ENCODE measurements at places on chromosomes 2 and 18.

DNA sequence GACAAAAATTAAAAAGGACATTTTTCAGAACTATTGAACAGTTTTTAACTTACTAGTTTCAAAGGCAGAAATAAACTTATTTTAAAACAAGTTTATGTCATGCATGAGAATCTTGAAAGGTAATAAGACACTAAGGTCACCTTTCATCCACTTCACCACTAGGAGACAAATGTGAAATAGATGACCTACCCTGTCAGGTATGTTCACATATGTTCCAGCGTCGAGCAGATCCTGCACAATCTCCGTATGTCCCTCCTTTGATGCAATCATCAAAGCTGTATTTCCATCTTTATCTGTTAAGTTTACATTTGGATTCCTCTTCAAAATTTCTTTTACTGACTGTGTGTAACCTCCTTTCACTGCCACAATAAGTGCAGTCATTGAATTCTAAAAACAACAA, 34.7 kb downstream of the KIDINS220 start:
- no peak for DNase-seq

DNA sequence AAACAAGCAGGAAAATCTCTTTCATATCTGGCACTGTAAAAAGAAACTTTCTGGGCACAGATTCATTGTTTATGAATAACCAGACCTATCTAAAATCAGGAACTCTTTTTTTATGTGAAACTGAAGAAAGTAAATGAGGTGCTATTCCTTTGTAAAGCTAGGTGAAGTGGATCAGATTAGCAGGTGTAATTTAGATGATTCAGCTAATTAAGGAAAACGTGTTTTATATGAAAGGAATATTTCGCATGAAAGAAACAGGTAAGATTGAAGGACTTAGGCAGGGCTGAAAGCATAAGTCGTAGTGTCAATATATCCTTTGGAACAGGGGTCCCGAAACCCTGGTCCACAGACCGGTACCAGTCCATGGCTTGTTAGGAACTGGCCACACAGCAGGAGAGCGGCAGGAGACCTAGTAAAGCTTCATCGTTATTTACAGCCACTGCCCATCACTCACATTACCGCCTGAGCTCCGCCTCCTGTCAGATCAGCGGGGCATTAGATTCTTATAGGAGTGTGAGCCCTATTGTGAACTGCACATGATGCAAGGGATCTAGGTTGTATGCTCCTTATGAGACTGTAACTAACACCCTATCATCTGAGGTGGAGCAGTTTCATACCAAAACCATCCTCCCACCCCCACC, 20.3 kb upstream of the XIRP2 start:
- no peak for DNase-seq

DNA sequence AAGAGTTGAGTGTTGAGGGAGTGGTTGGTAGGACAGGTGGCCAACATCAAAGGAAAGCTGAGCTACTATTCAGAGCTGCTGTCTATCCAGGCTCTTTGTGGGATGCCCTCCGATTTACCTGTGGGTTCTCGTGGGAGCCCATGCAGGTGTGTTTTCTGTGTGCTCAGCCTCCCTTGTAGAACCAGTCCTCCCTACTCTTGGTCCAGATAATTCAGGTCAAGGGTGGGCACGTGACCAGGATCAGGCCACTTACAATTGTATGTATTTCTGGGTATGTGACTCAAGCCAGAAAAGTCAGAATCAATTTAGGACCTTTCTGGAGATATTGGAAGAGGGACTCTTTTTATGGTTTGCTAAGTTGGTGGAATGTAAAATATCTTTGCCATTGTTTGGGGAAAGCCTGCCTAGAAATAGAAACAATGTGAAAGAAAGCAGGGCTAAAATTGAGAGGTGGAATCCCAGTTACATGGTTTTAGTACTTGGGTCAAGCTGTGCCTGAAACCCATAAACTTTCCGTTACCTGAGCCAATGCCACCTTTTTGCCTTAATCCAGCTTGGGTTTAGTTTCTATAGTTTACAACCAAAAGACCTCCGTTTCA, 93.2 kb downstream of the PDCL3 start:
- no peak for DNase-seq

DNA sequence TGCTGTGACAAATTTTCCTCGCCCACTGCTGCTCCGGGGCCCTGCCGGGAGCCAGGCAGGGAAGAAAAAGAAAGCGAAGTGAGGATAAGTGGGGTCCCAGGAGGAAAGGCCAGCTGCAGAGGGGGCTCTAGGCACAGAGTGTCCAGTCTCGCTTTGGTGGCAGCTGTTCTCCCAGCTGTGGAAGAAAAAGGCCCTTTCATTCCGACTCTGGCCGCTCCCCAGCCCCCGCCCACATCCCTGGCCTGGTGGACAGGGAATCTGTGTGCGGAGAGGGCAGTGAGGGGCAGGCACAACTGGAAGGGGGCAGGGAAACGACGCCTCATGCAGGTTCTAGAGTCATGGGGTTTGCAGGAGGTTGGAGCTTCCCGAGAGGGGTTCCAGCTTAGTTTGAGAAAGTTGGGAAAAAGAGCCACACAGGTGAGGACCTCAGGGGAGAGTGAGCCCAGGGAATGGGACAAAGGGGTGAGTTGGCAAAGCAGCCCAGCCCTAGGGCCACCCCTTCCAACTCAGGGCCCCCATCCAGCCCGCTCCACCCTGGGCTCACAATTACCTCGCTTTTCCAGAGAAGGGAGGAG, 1.8 kb downstream of the RTKN start:
- DNase-seq: no peak

- DNase-seq: no peak
Measured at GRCh38 chr2:234169674-234170073, 119.2 kb downstream of the SPP2 start.

- DNase-seq: no peak
Measured at GRCh38 chr18:39842366-39842914, 2112.6 kb upstream of the PIK3C3 start.

GRCh38 chr2:70551167-70551566, 2.5 kb downstream of the TGFA start:
- no peak for DNase-seq

DNA sequence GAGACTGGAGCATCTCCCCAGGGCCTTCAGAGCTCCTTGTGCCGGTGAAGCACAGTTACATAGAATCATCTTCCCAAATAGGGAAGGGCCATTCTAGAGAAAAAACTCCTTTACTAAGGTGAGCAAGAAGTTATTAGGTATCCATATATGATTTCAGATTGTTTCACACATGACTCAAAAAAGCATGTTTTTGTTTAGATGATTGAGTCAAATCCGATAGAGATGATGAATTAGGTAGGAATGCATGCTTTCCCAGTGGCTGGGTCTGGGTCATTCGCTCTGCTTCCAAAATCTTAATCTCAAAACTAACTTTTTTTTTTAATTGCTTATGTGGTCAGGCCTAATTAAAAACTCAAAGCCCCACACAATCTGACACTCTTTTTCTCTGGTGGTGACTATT, 3.8 kb downstream of the NT5C1B start:
- DNase-seq: no peak

- no peak for DNase-seq
Measured at GRCh38 chr18:35441857-35442595, 55.7 kb downstream of the INO80C start.

- DNase-seq: no peak
Measured at GRCh38 chr2:210496512-210496911, 20.0 kb upstream of the LANCL1 start.

DNA sequence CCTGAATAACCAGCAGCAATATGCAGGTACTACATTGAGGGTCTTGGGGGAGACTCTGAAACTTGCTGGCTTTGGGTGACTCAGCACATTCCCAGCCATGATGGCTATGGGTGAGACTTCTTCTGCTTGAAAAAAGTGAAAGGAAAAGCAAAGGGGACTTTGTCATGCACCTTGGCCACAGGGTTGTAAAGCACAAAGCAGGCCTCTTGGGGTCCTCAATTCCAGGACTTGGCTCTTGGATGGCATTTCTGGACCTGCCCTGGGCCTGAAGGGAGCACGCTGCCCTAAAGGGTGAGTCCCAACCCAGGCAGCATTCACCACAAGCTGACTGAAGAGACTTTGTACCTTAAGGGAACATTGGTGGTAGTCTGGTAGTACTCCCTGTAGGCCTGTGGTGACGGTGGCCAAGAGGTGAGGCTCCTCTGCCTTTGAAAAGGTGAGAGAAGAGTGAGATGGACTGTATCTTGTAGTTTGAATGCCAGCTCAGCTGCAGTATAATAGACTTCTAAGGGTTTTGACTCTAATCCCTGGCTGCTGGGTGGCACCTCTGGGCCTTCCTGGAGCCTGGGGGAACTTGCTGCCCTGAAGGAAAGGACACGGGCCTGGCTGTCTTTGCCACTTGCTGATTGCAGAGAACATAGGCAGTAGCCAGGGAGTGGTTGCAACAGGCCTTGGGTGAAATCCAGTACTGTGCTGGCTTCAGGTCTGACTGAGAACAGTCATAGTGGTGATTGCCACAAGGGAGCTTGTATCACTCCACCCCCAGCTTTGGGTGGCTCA, 36.5 kb upstream of the CYTIP start:
- DNase-seq: no peak

DNA sequence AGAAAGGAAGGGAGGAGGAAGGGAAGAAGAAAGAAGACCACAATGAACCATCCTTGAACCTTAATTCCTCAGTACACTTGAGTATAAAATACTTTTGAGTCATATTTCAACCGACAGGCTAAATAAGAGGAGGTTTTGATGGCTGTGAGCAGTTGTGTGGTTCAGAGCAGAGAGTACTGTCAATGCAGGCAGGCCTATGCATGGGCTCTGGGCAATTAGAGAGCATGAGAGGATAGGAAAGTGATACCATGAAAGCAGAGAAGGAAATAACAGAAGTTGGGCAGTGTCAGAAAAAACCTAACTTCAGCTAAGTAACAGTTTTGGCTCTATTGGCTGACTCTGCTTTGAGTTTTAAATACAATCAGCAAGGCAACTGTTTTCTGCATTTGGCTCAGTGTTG, 123.6 kb upstream of the STK17B start:
- no peak for DNase-seq

- no peak for DNase-seq
Measured at GRCh38 chr2:109343460-109343859, 214.5 kb downstream of the SH3RF3 start.

- DNase-seq: no peak
Measured at GRCh38 chr18:23077493-23078256, 57.6 kb upstream of the CABLES1 start.

GRCh38 chr2:73994178-73994831, 9.6 kb downstream of the TET3 start:
- no peak for DNase-seq

DNA sequence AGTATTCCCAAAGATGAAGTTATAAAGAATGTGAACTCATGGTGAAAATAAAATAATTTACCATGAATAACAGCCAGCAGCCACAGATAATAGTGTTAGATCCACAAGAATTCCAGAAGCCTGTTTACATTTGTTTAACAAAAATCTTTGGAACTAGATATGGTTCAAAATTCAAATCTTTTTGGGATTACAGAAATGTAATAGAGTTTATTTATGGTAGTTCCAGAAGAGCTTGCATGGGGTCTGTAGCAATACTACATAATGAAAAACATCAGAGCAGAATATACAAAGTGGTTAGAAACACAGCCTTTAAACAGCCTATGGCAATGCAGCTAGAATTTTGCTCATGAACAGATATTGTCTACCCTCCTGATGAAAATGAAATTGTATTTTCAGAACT, 179.1 kb downstream of the RDH14 start:
- no peak for DNase-seq

DNA sequence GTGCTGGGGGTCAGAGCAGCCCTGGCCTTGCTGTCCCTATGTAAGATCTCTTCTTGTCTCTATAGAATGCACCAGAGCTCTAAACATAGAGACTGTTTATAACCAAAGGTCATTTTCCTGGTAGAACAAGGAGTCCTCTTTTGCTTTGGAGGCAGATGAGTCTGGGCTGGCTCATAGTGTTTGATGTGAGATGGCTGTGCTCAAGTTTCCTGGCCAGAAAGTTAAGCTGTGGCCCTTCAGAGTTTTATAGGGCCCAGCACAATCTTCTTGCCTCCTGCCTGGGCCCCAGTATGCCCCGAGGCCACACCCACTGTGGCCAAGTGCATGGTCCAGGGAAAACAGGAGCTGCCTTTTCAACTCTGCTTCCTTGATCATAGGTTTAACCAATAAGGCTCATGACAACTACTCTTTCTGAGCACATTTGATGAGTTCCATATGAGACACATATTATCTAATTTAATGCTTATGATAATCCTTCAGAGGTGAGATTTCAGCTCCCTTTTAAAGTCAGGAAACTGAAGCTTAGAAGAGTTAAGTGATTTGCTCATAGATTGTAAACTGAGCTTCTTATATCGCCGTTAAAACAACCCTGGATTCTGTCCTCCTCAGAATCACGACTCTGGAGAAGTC, 66.3 kb downstream of the MYCN start:
- no peak for DNase-seq

GRCh38 chr2:126494593-126494992, 161.4 kb upstream of the GYPC start:
- no peak for DNase-seq

GRCh38 chr2:124805060-124805459, 780.0 kb downstream of the CNTNAP5 start:
- no peak for DNase-seq

DNA sequence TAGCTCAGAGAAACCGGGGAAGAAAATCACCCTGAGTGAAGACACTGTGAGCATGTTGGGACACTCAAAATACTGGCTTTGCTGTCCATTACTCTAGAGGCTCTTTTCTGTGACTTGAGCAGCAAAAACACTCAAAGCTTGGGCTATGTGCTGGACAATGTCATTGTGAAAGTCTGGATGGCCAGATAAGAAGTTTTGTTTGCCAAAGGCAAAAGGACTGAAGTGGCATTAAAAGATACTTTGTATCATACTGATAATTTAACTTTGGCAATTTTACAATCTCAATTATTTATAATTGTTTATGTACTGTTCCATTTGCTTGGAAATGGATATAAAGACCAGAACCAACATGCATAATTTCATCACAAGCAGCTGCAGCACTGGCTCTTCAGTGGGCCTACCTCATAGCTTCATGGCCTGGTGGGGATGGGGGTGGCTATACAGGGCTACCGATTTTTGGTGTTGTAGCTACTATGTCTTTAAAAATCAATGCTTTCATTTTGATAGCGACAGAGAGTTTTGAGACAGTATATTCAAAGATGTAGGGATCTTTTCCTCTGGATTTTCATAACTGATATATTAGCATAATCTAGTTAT, 51.1 kb downstream of the RBKS start:
- DNase-seq: no peak

DNA sequence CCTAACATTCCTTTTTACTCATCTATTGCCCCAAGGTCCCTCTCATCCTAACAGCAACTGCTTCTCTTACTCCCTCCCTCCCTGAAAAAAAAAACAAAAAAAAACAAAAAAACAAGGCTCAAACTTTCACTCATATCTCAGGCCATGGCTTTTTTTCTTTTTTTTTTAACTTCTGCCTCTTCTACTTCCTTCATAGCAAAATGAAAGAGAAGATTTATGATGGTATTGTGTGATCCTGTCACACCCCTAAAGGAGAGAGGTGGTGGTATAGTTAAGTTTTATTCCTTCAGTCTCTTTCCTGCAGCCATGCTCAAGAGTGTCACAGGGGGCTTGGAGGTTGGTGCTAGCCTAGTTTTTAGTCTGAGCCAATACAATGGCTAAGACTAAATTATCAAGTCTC, 21.5 kb upstream of the EPC2 start:
- DNase-seq: no peak

GRCh38 chr18:33745151-33745795, 167.3 kb downstream of the ASXL3 start:
- no peak for DNase-seq

- DNase-seq: peak; percentile 70
Measured at GRCh38 chr2:72330652-72331051, 183.0 kb upstream of the CYP26B1 start.
